Activated T-cell treated with anti-CD3 and anti-CD28 coated beads for 48 hours (primary cell): ENCODE measurements at places on chromosomes 11 and 22.

DNA sequence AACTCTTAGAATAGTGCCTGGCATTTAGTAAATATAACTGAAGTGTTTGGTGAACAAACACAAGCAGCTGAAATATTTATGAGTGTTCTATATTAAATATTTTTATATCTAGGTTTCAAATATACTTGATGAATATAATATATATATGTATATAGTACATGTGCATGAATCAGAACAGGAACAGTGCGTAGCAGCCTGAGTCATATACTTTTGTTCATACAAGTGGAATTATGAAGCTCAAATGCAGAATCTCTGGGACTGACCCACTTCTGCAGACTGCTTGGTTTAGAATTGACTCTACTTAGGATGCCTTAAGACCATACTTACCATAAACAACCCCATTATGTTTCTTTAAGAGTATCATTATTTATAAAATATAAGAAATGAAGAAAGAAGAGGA lies 997.8 kb upstream of the RAG2 start:
- DNase-seq, result no peak

- DNase-seq, result no peak
Observed at GRCh38 chr22:49701380-49702067, 126.1 kb downstream of the BRD1 start.

DNA sequence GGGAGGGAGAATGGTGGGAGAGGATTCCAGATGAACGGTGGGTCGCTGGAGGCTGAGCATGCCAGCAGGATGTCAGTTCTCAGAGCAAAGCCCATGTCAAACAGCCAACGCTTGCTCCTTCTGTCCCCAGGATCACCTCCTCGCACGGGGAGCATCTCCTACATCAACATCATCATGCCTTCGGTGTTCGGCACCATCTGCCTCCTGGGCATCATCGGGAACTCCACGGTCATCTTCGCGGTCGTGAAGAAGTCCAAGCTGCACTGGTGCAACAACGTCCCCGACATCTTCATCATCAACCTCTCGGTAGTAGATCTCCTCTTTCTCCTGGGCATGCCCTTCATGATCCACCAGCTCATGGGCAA lies 1.5 kb downstream of the MCHR1 start:
- DNase-seq, result no peak

DNA sequence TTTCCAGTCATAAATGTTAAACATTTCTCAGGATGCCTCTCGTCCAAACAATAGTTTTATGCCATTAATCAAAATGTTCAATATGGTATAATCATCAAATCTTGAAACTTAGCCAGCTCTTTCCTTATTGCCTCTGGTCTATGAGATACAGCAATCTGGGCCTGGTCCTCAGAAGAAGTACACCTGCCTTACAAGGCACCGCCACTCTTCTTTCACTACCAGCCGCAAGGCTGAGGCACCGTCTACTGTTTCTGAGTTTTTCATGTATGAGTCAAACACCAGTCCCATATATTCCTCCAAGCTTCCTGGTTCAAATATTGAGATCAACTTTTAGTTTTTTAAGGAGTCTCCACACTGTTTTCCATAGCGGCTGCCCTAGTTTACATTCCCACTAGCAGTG lies 600.6 kb upstream of the FAT3 start:
- DNase-seq, result no peak

DNA sequence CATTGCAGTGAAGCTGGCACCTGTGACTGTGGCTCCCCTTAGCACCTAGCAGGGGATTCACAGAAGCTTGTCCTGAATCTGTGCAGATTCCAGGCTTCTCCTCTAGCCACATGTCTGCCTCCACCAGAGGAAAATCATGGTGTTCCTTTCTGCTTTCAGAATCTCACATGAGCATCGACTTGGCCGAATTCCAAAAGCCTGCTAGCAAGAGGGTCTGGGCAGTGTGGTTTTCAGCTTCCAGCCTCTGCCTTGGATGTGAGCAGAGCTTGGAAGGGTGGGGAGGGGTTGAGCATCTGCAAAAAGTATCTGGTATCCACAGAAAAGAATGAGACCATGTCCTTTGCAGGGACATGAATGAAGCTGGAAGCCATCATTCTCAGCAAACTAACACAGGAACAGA lies 911.1 kb downstream of the TBC1D22A start:
- DNase-seq, result no peak

DNA sequence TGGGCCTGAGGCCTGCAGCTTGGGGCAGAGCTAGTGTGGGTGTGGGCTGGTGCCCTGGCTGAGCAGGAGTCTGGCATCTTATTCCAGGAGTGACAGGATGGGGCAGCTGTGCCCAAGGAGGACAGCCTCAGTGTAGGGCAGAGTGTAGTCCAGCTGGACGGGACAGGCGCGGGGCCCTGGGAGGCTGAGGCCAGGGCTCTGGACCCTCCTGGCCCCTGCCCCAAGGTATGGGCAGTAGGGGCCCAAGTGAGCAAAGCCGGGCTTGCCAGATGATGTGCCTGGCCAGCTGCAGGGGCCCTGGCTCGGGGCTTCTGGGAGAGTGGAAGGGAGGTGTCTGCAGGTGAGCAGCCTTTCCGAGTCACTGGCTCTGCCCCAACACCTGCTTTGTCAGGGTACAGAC lies 1190.9 kb downstream of the BRD1 start:
- DNase-seq, result no peak

GRCh38 chr11:118957968-118958367 lies 1.9 kb downstream of the UPK2 start:
- no peak for DNase-seq

GRCh38 chr11:108592591-108593213 lies 866 bp downstream of the EXPH5 start:
- peak; percentile 29 for DNase-seq

- no peak for DNase-seq
Observed at GRCh38 chr11:65525546-65526480, 930 bp downstream of the SCYL1 start.

- DNase-seq, result no peak
Observed at GRCh38 chr11:107043242-107044006, 25.1 kb upstream of the GUCY1A2 start.

GRCh38 chr11:19683141-19683805 lies 29.4 kb upstream of the NAV2 start:
- DNase-seq, result no peak

DNA sequence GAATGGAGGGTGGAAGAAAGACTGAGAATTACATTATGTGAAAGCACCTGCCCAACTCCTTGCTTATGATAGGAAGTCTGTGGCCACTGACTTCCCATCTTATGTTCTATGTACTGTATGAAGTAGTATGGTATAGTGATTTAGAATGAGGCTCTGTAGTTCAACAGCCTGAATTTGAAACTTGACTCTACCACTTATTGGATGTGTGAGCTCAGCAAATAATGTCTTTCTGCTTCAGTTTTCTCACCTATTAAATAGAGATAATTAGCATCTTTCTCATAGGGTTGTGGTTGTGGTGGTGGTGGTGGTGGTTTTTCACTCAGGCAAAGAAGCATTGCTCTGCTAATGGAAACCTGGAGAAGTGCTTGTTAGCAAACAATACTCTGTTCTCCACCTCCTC lies 121.6 kb downstream of the PAX6 start:
- DNase-seq, result no peak

DNA sequence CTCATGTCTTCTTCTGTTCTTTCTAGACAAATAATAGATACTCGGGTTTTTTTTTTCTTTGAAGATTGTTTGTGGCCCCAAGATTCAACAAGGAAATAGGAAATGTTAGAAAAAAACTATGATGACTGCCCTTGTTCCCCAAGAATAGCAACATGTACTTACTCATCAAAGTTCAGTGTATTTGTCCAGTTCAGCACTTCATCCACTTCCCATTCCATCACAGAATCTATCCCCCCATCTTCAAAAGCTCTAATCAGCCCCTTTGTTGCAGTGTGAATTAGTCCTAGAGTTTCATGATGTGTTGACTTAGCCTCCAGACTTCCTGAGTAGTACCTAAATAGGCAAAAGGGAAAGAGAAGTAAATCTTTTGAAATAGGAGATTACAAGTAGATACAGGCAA lies 74.3 kb downstream of the C11orf65 start:
- DNase-seq, result no peak

DNA sequence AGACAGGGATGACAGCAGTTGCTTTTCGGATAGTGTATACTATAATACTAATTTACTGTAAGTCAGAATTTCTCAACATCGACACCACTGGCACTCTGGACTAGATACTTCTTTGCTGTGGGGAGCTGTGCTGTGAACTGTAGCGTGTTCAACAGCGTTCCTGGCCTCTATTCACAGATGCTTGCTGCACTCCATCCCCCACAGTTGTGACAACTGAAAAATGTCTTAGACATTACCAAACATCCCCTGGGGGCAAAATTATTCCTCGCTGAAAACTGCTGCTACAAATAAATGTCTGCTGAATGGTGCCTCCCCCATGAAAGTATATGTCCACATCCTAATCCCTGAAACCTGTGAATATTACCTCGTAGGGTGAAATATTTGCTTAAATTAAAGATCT lies 7.5 kb upstream of the SLC15A3 start:
- DNase-seq, result no peak

DNA sequence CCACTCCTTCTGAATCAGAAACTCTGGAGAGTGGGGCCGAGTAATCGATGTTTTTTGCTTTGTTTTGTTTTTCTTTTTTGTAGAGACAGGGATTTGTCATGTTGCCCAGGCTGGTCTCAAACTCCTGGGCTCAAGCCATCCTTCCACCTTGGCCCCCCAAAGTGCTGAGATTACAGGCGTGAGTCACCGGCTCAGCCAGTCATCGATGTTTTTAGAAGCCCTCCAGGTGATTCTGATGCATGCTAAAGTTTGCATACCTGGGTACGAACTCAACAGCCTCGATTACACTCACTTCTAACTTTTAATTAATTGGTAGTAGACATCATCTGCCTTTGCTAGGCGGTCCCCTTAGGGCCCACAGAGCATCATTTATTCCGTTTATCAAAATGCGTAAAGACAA lies 50.3 kb downstream of the C11orf71 start:
- no peak for DNase-seq

- no peak for DNase-seq
Observed at GRCh38 chr11:24311974-24312373, 184.9 kb upstream of the LUZP2 start.

- DNase-seq, result no peak
Observed at GRCh38 chr22:17769716-17770082, 4.6 kb downstream of the BID start.

DNA sequence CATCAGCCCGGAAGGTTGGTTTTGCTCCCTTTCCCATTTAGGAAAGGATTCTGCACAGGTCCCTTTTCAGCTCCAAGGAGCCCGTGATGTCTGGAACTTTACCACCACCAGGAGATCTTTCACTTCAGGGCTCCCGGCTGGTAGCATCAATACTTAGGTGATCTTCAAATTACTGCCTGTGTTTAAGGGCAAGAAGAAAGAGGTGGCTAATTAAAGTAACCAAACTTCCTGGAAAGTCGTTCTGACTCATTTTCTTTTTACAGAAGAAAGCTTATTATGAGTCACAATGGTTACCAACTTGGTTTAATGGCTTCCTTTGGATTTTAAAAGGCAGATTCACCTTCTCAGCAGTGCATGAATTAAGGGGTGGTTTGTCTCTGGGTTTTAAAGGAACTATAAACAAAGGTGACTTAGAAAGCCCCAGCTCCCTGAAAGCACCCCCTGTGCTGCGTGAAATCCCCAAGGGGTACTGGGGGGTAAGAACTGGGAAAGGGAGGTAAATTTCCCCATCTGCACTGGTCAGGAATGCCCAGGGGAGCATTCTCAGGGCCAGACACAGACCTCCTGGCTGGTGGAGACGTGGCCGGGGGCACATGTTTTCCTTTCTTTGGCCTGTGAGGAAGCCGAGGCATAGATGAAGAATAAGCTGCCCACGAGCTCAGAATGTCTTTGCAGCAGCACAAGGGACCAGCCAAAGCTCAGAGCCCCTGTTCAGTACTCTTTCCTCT lies 8.8 kb downstream of the POU2F3 start:
- DNase-seq, result no peak

GRCh38 chr11:108491936-108492335 lies 6.2 kb downstream of the POGLUT3 start:
- DNase-seq, result no peak

DNA sequence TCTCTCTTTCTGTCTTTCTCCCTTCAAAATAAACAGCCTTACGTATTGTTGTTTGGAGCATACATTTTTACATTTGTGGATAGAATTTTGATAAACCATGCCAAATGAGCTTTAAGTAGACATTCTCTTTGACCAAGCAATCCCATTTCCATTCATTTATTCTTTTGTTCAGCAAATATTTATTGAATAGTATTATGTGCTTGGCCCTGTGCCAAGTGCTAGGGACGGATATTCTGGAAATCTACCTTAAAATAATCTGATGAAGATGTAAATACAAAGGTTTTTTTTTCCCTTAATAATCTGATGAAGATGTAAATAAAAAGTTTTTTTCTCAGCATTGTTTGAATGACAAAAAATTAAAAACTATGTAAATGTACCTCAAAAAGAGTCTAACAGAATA lies 2.1 kb downstream of the OLFML1 start:
- DNase-seq, result no peak

DNA sequence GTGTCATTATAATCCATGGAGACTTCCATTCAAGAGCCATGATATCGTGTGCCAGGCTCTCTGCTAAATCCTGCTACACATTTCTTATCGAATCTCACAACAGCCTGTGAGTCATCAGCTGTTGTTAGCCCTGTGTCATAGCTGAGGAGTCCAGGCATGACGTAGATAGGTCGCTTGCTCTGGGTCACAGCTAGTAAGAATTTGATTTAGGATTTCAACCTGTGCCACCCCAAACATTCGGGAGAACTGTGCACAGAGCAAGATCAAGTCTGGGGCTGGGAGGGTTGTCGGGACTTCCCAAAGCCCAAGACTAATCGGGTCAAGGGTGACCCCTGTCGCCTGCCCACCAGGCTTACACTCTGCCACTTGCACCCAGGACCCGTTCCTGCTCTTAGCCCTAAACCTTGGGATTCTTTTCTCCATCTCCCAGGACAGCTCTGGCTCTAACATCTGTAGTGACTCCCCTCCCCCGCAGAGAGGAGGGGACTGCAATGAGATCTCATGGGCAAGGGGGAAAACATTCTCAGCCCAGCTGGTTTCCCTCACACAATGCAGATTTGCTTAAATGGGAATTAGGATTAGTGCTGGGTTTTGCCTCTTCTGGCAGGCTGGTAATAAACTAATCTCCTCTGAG lies 34.3 kb downstream of the TSPAN18 start:
- no peak for DNase-seq

DNA sequence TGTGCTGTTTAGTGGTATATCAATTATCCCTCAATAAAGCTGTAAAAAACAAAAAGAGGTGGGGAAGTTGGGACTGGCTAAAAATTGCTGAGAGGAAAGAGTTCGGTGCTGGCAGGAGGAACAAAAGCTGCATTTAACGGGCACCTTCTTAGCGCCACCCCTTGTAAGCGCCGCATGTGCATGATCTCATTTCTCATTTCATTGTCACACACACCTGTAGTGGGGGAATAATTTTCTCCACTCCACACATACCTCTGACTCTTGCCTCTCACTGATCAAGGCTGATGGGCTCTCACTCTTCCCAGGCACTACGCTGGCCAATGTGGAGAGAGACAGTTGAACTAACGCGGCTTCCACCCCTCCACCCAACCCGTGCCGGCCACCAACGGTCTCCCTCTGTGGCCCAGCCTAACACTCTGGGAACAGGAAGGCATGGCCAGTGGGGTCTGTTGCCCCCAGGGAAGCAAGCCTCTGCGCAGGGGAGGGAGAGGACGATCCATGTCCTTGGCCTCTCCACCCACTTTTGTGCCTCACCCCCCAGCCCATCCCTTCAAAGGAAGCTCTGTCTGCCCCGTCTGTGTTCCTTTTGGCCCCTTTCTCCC lies 186.7 kb upstream of the SYT13 start:
- DNase-seq, result no peak

- no peak for DNase-seq
Observed at GRCh38 chr11:79592824-79593223, 152.0 kb upstream of the TENM4 start.
